ENCODE measurements at places on chromosomes 16 and 17.

- no peak for DNase-seq
Observed at GRCh38 chr17:45310380-45311324, 6.2 kb downstream of the MAP3K14 start.

DNA sequence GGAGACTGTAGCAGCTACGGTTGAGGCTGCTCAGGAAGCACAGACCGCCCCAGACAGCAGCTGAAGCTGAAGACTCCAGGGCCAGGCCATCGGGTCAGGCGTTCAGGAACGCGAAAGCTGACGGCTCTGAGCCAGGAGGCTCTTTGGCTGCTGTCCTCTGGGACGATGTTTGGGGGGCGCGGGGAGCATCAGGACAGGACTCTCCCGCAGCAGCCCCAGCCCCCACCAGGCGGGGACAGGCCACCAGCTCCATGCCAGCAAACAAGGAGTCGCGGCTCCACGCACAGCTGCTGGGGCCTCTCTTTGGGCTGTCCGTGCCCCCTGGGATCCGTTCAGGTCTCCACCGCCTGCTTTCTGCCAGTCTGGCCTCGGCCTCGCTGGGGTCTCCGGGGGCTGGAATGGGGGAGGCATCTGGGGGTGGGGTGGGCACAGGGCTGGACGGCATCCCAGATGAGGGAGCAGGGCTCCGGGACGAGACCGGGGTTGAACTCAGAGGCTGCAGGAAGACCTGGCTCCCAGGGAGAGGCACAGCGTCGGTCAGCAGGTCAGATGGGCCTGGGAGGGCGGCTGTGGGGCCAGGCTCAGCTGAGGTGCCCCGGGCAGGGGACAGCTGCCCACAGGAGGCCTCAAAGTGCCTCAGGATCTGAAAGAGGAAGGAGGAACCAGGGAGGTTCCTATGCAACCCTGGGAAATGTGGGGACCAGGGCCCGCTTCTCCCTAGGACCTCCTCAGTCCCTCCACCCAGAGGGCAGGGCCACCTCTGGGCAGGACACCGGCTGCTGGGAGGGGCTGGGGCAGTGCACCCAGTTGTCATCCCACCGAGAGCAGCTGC, 6.3 kb upstream of the CEP131 start:
- no peak for DNase-seq

GRCh38 chr16:47574091-47575054, 113.2 kb downstream of the PHKB start:
- DNase-seq: no peak

- no peak for DNase-seq
Observed at GRCh38 chr17:27310565-27311110, 16.7 kb downstream of the WSB1 start.

GRCh38 chr16:29114574-29114973, 129.7 kb downstream of the LAT start:
- DNase-seq: no peak

GRCh38 chr17:4913994-4914393, 11.1 kb upstream of the CHRNE start:
- no peak for DNase-seq

Data from GM04503 (cell line).